ENCODE measurements at places on chromosomes 16 and 17.

GRCh38 chr17:76726776-76727718, at the start of gene METTL23:
Gene METTL23, plus strand, starts transcription at chr17:76726839. Its CDS starts 2,872 bp downstream, at chr17:76729711.
- peak; percentile 90 for DNase-seq

DNA sequence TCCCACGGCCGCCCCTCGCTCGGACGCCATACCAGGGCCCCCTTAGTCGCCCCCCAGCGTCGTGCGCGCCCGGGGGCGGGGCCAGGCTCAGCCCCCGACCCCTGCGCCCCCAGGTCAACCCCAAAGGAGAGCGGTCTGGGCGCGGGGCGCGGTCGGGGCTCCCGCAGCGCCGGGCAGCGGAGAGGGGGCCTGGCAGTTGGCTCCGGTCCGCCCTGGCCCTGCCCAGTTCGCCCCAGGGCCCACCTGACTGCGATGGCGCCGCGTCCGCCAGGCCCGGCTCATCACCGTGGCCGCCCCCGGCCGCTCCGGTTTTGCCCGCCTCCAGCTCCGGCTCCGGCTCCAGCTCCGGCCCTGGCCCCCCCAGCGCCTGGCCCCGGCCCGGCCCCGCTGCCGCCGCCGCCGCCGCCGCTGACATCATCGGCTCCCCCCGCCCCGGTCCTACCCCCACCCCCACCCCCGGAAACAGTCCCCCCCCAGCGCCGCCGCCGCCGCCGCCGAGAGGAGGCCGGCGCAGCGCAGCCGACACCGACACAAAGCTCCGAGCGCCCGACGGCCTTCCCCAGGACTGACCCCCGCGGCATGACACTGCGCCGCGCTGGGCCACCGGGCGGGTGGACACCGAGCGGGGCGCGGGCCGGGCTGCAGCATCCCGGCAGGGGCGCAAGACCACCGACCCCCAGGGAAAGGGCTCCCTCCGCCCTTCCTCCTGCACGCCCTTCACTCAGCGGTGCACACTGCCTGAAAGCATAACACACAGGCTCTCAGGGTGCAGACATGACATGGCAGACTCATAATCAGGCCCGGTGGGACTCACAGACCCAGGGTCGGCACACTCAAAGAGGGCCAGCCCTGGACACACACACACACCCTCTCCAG, at the start of gene ZBTB4:
Gene ZBTB4 (minus strand): TSS at position 419 of the 876 bp plus-strand sequence. CDS start 12,830 bp downstream, outside the sequence.
- peak; percentile 60 for DNase-seq

- DNase-seq = no peak
Measured at GRCh38 chr17:15440347-15440746, 27.1 kb downstream of the CDRT4 start.

DNA sequence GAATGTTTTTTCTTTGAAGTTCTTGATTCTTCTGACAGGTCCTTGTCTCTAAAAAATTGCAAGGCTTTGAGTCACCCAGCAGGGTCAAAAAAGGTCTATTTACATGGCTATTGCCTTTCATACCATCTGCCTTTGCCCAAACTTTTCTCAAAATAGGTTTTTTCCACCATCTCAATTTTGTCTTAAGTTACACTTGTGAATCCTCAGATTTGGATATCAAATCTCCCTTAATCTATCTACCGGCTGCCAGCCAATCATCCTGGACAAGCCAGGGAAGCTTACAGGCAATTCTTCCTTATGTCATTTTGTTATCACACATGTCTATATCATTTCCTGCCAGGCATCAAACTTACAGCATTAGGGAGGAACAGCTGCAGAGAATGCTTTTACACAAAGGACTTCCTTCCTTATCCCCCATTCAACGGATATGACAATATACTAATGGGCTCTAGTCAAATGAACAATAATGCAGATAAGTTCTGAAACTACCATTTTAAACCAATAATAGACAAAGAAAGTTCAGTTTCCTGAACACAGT, 104.1 kb upstream of the CORO6 start:
- no peak for DNase-seq

DNA sequence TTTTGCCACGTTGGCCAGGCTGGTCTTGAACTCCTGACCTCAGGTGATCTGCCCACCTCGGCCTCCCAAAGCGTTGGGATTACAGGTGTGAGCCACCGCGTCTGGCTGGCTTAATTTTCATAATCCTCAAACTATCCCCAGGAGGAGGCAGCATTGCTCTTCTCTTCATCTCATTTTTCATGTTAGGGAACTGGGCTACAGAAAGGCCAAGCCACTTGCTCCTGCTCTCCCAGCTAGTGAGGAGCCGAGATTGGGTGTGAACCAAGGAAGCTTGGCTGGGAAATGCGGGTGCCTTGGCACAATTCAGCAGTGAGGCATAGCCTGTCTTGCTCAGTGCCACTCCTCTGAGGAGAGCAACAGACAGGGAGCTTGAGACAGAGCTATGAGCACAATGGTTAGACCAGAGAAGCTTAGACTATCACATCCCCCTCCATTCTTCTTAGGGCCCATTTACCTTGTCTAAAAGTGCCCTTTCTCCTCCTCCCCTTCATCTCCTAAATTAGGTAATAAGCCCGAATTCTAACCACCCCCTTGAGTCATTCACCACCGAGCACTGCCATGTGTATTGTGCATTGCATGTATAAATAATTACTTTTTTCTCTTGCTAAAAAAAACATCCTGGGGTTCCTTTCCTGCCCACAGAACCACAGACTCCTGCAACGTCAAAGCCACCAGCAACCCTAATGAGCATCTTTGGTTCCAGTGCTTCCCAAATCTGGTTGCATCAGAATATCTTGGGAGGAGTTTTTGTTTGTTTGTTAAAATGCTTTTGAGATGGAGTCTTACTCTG, 20.0 kb upstream of the KIF19 start:
- DNase-seq = no peak

- no peak for DNase-seq
Measured at GRCh38 chr17:339193-340061, 13.2 kb downstream of the RPH3AL start.

DNA sequence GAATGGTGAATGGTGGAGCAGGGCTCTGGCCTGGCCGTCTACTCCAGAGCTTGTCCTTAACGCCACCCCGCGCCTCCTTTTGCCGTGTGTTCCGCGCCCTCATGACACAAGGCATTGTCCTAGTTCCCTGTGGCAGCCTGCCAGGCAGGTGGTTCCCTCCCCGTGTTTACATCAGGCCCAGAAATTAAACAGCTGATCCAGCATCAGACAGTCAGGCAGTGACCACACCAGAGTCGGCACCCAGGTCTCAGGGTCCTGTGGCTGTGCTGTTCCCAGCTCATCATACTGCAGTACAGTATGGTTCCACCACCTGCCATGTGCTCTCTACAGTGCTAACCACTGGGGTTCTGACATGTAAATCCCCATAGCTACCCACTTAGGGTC, 119.7 kb downstream of the RAB11FIP4 start:
- no peak for DNase-seq

DNA sequence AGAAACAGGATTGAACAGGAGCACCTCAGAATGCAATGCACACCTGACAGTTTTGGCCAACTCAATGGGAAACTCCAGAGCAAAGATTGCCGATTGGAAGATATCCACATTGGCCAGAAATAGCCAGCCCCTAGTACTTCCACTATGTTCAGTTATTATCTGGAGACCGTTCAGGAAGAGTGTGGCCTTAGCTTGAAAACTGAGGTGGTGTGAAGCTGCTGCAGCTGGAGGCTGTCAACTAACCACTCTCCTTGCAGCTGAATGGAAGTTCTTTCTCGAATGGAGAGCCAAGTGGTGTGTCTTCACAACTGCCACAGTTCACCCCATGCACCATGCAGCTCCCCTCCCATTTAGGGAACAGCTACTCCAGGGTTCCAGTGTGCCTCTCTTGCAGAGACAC, 61.9 kb upstream of the DHX40 start:
- no peak for DNase-seq

- DNase-seq = no peak
Measured at GRCh38 chr16:17171250-17172143, 299.3 kb downstream of the XYLT1 start.
